ENCODE measurements at places on chromosomes 1 and 21.

GRCh38 chr1:103144681-103145080 is 36.4 kb upstream of the COL11A1 start:
- no peak for DNase-seq

DNA sequence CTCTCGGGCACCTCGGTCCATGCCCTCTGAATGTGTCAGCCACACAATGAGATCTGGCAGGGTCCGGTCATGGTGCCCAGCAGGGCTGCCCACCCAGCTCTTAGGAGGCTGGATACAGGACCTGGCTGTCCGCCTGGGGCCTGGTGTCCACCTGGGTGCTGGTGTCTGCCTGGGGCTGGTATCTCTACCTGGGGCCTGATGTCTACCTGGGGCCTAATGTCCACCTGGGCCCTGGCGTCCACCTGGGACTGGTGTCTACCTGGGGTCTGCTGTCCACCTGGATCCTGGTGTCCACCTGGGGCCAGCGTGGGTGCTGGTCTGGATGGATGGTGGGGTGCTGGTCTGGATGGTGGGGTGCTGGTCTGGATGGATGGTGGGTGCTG is 45.1 kb upstream of the ACTRT2 start:
- no peak for DNase-seq

GRCh38 chr1:51624855-51625254 is 8.0 kb downstream of the OSBPL9 start:
- no peak for DNase-seq

DNA sequence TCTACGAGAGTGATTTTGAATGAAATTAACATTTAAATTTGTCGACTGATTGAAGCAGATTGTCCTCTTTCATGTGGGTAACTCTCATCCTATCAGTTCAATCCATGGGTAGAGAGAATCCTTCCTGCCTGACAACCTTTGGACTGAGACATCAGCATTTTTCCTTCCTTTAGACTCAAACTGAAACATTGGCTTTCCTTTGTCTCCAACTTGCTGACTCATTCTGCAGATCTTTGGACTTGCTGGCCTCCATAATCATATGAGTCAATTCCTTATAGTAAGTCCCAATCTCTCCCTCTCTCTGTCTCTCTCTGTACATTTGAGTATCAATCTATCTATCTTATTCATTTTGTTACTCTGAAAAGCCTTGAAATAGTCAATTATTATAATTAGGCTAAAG is 416.7 kb downstream of the LRRIQ3 start:
- DNase-seq, result no peak

GRCh38 chr1:5758000-5758858 is 234.0 kb downstream of the NPHP4 start:
- no peak for DNase-seq

GRCh38 chr1:246695136-246695535 is 29.1 kb upstream of the SCCPDH start:
- no peak for DNase-seq

- DNase-seq, result no peak
Observed at GRCh38 chr1:160171354-160171753, 19.0 kb upstream of the CASQ1 start.

All from dermis microvascular lymphatic vessel endothelial cell (primary cell).